ENCODE measurements at places on chromosomes 11 and 22.

- no peak for DNase-seq
Observed at GRCh38 chr11:9625728-9626127, 38.1 kb upstream of the SWAP70 start.

- no peak for DNase-seq
Observed at GRCh38 chr11:128472128-128473089, 114.9 kb downstream of the ETS1 start.

GRCh38 chr22:27829620-27830019, 28.1 kb upstream of the MN1 start:
- no peak for DNase-seq

- DNase-seq = no peak
Observed at GRCh38 chr11:45021001-45021400, 70.3 kb upstream of the TP53I11 start.

All from SK-N-DZ (cell line).